ENCODE measurements at places on chromosomes 12 and 14.

GRCh38 chr12:92139634-92140150 is 6.0 kb downstream of the BTG1 start:
- DNase-seq: no peak

DNA sequence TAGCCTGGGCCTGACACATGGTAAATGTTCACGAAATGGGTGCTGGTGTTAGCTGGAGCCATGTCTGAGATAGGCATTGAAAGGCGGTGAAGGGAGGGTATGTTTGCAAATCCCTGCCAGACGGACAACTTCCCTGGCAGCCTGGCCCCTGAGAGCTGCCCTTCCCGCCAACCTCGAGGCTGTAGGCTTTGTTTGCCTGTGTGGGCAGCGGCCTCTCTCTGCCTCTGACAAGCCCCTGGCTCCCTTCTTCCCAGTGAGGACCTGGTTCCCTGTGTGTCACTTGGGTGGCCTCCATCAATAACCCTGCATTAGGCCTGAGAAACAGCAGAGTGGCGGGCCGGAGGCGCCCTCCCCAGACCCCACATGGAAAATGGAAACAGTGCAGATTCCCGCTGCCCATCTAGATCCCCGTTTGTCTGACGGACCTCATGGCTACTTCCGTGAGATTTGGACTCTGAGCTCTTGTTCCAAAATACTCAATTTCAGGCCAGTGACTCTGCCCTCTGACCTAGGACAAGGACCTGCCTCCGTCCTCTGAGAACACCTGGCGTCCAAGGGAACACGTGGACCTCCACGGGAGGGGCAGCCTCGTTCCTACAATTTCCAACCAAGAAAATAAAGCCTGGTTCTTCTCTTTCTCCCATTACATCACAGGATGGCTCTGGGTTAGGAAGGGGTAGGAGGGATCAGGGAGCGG is 325.5 kb downstream of the DPF3 start:
- DNase-seq: no peak

DNA sequence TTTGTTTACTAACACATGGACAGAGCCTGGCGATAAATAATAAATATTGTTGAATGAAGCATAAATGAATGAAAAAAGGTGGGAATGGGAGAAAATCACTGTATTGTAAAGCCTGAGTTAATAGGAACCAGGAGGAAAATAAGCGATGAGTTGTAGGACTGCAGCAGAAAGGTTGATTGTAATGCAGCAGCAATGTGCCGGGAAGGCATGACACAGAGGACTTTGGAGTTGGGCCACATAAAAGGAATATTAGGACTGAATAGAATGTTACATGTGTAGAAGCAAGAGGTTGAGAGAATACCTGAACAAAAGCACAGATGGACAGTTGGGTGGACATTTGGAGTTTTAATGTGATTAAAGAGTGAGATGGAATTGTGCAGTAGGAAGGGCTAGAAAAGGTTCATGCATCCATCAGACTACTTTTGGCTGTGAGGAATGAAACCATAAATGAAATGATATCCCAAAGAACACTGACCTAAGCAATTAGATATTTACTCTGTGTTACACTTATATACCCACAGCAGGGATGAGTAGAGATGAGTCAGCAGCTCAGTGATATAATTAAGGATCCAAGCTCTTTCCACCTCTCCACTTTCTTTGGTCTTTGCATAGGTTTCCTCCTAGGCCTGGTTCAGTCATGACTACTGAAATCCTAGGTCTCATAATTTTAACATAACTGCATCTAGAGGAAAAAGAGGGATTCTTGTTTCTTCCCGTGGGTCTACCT is 55.4 kb downstream of the CCER1 start:
- no peak for DNase-seq

DNA sequence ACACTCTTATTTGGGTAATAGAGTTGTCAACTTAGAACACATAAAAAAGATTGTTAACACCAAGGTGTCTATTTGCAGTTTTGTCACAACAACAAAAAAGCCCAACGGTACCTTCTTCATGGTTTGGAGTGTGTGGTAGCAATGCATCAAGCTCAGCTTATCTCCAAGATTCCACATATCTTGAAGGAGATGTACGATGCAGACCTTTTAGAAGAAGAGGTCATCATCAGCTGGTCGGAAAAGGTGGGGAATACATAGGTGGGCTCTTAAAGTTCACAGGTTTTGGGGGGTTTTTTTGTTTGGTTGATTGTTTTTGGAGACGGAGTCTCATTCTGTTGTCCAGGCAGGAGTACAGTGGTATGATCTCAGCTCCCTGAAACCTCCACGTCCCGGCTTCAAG is 5.5 kb downstream of the EIF5 start:
- no peak for DNase-seq

DNA sequence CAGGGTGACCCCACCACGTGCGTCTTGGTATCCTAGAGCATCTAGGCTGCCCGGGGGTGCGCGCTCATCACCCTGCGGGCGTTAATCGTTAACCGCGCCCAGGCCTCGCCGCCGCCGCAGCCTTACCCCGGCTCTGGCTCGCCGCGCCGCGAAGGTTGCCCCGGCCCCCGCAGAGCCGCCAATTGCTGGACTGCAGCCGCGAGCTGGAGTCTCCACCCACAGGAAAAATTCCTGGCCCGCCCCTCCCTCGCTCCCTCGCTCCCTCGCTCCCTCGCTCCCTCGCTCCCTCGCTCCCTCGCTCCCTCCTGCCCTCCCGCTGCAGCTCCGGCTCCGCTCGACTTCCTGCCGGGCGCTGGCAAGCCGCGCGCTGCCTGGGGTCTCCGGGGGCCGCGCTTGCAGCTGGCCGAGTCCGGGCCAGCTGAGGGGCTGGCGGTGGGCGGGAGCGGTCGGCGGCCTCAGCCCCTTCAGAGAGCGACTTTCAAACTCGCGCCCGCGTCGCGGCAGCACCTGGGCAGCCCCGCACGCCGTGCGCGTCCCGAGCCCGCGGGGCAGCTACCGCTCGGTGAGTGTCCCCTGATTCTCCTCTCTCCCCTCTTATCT is at the start of gene PLEKHG3:
Gene PLEKHG3, plus strand, starts transcription at position 282 of the 600 bp plus-strand sequence. CDS start 23,208 bp downstream, outside the sequence.
- DNase-seq: no peak

DNA sequence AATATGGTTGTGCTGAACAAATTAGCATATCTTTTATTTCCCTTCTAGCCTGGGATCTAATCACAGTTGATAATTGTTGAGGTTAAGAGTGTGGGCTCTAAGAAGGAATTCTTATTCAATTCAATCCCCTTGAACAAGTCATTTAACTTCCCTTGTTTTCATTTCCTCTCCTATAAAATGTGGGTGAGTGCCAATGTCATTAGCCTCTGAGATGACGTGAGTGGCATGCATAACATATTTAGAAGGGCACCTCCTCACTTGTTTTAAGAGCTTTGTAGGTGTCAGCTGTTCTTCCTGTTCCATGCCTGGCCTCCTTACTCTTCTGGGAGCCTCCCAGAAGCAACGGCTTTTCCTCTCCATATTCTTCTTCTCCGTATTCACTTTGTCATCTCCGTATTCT is 155.4 kb upstream of the NEDD1 start:
- no peak for DNase-seq

GRCh38 chr14:24984846-24985589 is 64.9 kb downstream of the STXBP6 start:
- DNase-seq: no peak

GRCh38 chr12:59115526-59115925 is 195.2 kb upstream of the LRIG3 start:
- DNase-seq: no peak

- DNase-seq: no peak
Observed at GRCh38 chr14:50497351-50497750, 35.0 kb downstream of the MAP4K5 start.
